ENCODE measurements at places on chromosomes 12 and 14.

- DNase-seq = no peak
Measured at GRCh38 chr12:132062481-132062880, 81.6 kb downstream of the DDX51 start.

GRCh38 chr14:28780843-28781820 is 14.5 kb downstream of the FOXG1 start:
- DNase-seq = no peak

DNA sequence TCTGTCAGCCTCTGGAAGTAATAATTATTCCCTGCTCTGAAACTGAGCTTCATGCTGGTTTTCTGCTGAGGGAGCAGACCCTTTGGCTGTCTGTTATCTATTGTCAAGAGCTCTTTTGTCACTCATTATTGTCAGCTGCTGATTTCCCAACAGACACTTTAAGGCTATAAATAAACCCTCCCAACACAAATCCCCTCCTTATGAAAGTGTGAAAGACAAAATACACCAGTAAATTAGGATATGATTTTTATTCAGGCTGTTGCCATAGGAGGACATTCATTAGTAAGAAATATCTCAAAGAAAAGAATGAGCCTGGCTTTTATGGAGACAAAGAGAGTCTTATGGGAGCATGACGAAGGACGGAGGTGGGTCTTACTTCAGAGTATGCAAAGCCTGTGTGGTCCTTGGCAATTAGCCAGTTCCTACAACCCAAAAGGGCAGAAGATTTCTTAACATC is 180.8 kb downstream of the CRADD start:
- no peak for DNase-seq

DNA sequence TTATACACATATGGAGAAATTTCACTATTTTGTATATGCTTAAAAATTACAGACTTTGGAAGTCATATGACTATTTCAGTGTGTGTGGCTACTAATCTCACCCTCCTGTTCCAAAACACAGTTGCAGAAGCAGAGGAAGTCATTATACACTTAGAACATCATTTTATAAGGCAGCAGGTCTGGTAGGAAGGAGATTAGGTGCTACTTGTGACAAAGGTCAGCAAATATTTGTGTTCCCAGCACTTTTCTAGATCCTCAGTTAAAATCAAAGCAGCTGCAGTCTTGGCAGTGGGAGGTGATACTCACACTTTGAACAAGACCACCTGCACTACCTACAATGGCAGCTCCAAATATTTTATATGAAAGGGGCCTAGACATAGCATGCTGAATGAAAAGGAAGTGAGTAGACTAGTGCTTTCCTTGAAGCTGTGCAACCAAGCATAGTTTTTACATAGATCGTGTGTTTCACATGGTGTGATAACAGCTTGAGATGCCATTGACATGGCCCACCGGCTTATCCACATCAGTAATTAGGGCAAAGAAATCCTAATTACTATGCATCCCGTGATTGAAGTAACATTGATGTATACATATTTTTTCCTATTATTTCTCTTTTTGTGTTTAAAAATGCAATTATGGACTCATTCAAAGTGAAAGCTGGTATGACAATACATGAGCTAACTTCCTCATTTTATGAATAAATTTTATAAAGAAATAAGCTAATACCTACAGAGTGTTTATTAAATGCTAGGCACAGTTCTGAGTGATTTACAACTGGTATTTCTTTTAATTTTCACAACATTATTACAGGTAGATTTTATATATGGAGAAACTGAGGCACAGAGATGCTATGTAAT is 5.3 kb downstream of the GYS2 start:
- DNase-seq = no peak

GRCh38 chr12:93158065-93158843 is 219.5 kb upstream of the NUDT4 start:
- no peak for DNase-seq

DNA sequence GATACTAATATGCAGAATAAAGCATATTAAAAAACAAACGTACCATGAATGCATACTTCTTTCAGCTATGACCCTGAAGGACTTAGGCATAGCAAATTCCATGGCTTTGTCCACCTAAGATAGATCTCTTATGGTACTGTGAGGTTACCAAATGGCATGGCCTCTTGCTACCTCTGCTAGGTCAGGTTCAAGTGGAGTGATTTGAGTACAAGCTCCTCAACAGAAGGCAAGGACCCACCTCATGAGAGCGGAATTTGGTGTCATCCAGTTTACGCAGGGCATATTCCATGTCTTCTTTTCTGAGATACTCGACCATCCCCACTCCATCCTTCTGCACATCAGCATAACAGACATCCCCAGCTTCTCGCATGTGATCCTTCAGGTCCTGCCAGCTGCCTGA is 5.8 kb downstream of the SRSF9 start:
- no peak for DNase-seq

GRCh38 chr12:85633491-85633890 is 202.7 kb downstream of the RASSF9 start:
- no peak for DNase-seq

DNA sequence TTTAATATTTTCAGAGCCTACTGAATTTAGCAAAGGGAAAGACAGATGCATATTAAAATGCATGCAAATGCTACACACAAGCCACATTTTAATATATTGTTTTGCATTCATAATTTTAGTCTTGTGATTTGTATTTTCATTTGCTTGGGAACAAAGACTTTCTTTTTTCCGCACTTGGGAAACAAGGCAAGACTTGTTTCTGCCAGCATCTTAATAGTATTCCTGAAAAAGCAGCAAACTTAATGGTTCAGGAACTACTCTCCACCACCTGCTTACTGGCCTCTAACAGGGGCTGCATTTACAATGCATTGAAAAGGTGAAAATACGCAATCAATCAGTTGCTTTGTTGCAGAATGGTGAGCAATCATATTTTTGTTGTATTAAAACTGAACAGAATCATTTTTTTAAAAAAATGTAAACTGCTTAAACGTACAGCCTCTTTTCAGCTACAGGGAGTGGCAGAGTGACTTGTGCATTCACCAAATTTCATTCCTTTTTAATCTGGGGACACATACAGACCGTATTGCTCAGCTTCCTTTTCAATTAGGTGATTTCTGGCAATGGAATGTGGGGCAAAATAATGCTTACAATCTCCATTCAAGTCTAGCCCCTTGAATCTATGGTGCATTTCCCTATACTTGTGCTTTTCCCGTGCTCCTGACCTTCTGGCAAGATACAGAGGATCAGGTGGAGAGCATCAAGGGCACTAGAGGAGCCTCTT is 144.1 kb upstream of the BTG1 start:
- DNase-seq = no peak

- DNase-seq = no peak
Measured at GRCh38 chr12:102390068-102390467, 90.3 kb downstream of the IGF1 start.

DNA sequence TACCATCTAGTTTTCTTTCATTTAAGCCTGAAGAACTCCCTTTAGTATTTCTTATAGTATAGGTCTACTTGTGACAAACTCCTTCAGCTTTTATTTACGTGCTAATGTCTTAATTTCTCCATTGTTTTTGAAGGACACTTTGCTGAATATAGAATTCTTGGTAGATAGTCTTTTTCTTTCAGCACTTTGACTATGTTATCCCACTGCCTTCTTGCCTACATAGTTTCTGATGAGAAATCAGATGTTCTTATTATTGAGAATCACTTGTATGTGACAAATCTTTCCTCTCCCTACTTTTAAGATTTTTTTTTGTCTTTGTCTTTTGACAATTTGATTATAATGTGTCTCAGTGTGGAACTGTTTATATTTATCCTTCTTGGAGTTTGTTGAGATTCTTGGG is 5.1 kb upstream of the MIS18BP1 start:
- DNase-seq = no peak

- DNase-seq = no peak
Measured at GRCh38 chr14:44108601-44109000, 398.5 kb downstream of the FSCB start.

GRCh38 chr14:65824285-65824977 is 411.9 kb downstream of the FUT8 start:
- no peak for DNase-seq

GRCh38 chr12:128794661-128795529 is 28.9 kb downstream of the SLC15A4 start:
- no peak for DNase-seq

DNA sequence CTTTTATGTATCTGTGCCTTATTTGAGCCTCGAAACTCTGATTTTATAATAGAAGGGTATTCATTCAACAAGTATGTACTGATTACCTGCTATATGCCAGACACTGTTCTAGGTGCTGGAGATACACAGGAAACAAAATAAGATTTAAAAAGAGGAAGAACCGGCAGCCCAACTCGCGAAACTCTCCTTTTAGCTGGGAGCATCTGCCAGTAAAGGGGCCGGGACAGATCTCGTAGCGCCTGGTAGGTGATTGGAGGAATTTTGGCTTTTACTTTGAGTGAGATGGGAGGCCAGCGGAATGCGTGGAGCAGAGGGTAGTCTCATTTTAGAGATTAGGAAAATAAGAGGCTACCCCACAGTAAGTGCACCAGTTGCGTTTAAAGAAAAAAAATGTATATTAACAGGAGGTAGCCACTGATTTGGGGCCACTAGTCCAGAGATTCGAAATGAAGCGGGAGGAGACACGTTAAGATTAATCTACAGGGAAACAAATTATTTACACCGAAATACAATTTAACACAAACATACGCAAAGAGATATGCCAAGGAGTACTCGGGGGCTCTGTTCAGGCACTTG is 520 bp upstream of the MON2 start:
- no peak for DNase-seq

DNA sequence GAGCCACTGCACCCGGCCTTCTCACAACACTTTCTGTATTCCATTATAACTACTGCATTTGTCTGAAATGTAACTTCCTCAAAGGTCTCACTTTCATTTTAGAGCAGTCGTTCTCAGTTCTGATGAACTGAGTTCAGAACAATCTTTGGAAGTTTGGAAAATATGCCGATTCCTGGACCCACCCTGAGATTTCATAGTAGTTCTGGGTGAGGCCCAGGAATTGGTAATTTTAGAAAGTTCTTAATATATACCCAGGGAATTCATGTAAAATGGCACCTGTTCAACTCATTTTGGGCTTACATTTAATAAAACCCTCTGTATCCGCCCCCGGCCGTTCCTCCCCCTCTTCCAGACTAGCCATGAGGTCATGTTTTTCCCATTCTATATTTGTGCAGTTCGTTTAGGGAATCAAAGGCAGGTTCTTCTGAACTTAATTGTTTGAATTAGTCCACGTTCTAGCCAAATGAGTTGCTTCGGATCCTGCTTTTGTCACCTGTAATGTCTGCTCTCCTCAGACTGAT is 5.9 kb downstream of the GSG1 start:
- no peak for DNase-seq

GRCh38 chr12:122059203-122059960 is 19.2 kb upstream of the MLXIP start:
- DNase-seq = no peak

- no peak for DNase-seq
Measured at GRCh38 chr14:47297374-47297773, 378.0 kb downstream of the MDGA2 start.

GRCh38 chr12:56520048-56520447 is 1.6 kb upstream of the RBMS2 start:
- no peak for DNase-seq

- no peak for DNase-seq
Measured at GRCh38 chr12:24723759-24724158, 225.1 kb downstream of the BCAT1 start.

- no peak for DNase-seq
Measured at GRCh38 chr12:132033627-132034026, 83.9 kb downstream of the EP400 start.

DNA sequence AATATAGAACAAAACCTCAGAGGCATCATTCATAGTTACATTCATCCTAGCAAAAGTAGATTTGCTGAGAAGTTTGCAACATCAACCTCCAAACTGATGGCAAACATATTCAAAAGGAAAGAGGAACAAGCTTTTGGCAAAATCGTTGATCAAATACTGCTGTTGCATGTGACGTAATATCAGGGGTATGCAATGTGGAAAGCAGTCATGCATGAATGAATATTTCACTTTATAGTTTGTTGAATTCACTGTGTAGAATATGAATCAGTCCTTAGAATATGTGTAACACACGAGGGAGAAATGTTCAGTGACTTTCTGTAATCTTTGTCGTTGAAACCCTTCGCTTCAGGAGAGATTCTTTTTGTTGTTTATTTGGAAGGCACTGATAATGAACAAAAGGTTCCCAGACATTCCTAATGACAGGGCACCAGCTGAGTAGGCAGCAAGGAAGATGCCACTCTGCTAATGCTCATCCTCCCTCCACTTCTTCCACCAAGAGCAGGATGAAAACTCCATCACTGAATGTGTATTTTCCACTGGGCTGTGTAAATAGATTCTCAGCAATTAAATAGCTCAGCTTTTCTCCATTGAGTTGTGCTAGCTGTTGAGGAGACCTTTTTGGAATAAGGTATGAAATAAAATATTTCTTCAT is 126.1 kb downstream of the PELI2 start:
- DNase-seq = no peak

- no peak for DNase-seq
Measured at GRCh38 chr12:98549371-98550110, 34.2 kb downstream of the TMPO start.

- DNase-seq = peak; percentile 82
Measured at GRCh38 chr12:62934799-62935674, at the start of gene PPM1H. PPM1H (minus strand) TSS chr12:62935150; CDS start chr12:62934736, 414 bp downstream.

- no peak for DNase-seq
Measured at GRCh38 chr14:106872611-106873446, 1346.4 kb downstream of the TMEM121 start.

DNA sequence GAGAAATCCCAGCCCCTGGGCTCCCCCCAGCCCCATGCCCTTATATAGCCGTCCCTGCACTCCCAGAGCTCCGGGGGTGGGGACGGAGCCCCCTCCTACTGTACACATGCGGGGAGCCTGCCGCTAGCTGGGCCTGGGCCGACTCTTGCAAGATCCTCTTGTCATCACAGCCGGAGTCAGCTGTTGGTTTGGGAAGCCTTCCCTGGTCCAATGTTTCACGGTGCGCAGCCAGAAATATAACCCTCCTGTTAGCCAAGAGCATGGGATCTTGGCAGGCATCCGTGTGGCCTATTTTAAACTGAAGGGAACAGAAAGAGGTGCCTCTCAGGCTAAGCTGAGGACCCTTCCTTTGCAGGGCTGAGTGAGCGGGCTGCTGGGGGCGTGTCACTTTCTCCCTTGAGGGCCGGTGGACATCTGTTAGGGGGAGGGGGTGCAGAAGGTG is 175.3 kb downstream of the TSPAN9 start:
- peak; percentile 4 for DNase-seq

- no peak for DNase-seq
Measured at GRCh38 chr12:59122784-59123183, 202.5 kb upstream of the LRIG3 start.

GRCh38 chr14:59631237-59631636 is 54.6 kb upstream of the CCDC175 start:
- no peak for DNase-seq

GRCh38 chr12:88325816-88326189 is 183.7 kb downstream of the TMTC3 start:
- no peak for DNase-seq

DNA sequence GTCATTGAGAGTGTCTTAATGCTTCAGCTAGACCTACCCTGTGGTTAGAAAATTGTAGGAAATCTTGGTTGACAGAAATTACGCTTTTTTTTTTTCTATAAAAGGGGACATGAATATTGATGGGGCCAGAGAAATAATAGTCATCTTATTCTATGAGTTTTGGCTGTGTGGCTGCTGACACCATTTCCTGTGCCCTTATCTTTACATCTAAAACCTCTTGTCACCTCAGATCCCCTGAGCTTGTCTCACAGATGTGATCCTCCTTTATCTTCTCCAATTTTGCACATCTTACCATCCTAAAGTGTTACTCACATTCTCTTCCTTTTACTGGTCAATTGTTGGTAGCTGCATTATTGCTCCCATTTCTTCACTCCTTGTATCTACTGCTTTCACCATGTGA is 36.1 kb downstream of the ASCL1 start:
- DNase-seq = no peak

All from nucleus accumbens (tissue), 56 donors.